ENCODE measurements at places on chromosomes 5 and 9.

DNA sequence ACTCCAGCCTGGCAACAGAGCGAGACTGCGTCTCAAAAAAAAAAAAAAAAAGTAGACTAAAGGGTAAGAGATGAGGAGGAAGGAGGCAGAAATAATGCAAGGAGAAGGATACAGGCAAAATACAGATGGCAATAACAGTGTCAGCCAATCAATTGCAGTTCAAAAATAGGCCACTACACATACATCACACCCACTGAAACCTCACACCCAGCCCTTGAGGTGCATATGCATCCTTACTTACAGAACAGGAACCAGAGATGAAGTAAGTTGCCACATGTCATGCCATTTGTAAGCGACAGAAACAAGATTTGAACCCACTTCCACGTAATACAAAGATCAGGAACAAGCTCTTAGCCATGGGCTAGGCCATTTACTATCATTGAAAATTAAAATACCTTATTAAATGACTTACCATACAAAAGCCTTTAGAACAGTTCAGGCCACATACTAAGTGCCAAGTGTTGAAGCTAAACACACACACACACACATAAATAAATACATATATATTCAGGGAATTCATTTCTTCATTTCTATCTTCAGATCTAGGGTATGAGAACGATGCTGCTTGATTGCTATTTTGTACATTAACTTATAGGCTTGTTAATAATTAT, 98.4 kb downstream of the FNBP1 start:
- DNase-seq: no peak

- DNase-seq: no peak
These were observed 19.7 kb downstream of the CAMSAP1 start for GRCh38 chr9:135887585-135888050.

DNA sequence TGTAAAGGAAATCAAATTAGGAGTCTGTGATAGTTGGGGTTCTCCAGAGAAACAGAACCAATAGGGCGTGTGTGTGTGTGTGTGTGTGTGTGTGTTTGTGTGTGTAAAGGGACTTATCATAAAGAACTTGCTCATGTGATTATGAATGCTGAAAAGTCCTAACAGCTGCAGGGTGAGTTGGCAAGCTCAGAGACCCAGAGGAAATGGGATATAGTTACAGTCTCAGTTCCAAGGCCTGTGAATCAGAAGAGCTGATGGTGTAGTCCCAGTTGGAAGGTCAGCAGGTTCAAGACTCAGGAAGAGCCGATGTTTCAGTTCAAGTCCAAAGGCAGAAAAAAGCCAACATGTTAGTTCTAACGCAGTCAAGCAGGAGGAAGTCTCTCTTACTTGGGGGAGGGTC, 214.2 kb downstream of the ELAVL2 start:
- DNase-seq: no peak

GRCh38 chr9:94245651-94246050, 13.4 kb upstream of the ZNF169 start:
- no peak for DNase-seq

GRCh38 chr9:85016384-85017006, 347.0 kb downstream of the NTRK2 start:
- DNase-seq: peak; percentile 53

DNA sequence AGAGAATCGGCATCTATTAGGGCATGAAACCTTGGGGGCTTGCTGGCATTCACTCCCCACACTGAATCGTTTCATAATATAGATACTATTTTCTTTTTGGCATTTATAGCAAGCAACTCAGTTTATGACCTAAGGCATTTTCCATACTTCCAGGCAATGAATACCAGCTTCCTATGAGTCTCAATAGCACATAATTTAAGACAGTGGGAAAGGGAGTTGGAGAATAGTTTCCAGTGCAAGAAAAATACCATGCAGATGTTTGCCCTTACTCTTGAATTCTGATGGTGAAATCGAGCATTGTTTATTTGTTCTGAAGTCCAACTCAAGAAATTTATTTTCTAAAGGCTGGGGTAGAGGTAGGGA, 175.8 kb upstream of the KLF9 start:
- DNase-seq: no peak

DNA sequence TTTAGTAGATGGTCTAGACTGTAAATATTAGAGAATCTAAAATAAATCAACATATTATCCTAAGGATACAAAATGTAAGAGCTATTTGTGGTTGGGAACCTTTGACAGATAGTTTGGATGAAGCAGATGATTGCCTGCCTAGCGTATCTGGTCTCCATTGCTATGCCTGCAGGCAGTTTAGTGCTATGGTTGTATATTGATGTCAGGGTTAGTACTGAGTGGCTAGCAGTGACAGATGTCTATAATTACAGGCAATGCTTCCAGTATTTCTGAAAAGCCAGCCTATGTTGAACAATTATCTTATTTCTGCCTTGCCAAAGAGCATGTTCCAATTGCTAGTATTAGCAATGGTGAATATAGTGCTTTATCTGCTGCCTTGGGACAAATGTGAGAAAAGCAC, 151.3 kb upstream of the TLX3 start:
- no peak for DNase-seq

- DNase-seq: no peak
These were observed 560 bp downstream of the DOCK2 start for GRCh38 chr5:169637549-169638121.
